Activated T-cell treated with anti-CD3 and anti-CD28 coated beads, Interleukin-2, amount 50 U/mL, for 72 hours (primary cell): ENCODE measurements at places on chromosomes 12 and 14. TPM values are rescaled to one million over a fixed set of nuclear protein-coding genes. Genes with fewer than 3 reads are reported as not detected.

GRCh38 chr12:112685321-112685720 is 106.2 kb upstream of the RPH3A start:
- no peak overlapping the region for H3K27ac ChIP-seq
- H3K4me1 ChIP-seq = no peaks in the 10 kb centered on the region
- peaks cover 41% of the 10 kb centered on the region for H3K27me3 ChIP-seq
- H3K36me3 ChIP-seq = no peaks in the 10 kb centered on the region
- H3K4me3 ChIP-seq = no peak overlapping the region

The PNMA1 gene
- 38.1 TPM for total RNA-seq

The NANOG gene
- total RNA-seq = not detected

The TTC9 gene
- total RNA-seq = 10.9 TPM

DNA sequence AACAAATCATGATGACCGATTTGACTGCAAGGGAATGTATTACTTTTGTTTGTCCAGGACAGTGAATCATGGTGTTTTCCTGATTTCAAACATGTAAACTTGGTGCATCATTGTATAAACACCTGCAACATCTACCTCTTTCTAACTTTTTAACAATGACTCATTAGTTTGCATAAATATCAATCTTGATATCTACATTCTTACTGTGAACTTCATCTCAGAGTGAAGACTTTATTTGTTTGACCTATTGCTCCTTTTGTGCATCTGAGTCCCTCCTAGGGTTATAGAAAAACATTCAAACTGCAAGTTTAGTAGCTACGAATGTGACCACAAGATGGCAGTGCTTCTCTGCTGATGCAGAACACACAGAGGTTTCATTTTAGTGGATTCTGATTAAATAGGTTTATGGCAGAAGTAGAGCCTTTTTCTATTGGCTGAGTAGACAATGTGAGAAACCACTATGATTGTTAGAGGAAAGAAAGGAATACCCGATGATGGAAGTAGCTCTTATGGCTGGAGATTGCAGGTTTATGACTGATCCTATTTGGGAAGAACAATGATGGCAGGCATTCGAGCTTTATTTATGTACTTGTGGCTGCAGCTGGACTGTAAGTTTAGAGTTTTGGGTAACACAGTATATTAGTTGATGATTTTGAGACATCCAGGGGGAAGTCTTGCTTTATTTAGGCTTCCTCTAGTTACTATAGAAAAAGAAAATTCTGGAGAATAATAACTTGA is 244.2 kb upstream of the OR4E1 start:
- peaks cover 71% of the 10 kb centered on the region for H3K4me1 ChIP-seq
- peak overlapping the region; percentile 83 for H3K4me3 ChIP-seq
- no peaks in the 10 kb centered on the region for H3K36me3 ChIP-seq

DNA sequence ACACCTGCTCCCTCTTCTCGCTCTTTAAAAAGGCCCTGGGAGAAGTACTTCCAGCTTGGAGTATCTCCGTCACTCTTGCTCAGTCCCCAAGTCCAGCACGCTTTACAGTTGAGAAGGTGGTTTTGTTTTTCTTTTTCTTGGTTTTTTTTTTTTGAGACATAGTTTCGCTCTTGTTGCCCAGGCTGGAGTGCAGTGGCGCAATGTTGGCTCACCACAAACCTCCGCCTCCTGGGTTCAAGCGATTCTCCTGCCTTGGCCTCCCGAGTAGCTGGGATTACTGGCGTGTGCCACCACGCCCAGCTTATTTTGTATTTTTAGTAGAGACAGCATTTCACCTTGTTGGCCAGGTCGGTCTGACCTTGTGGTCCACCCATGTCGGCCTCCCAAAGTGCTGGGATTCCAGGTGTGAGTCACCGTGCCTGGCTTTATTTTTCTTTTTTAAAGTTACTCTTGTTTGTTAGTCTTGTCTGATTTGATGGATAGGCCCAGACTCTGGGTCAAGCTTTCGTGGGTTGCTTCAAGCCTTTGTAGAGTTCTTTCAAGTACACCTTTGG is 1.9 kb downstream of the TDRD9 start:
- H3K36me3 ChIP-seq = no peaks in the 10 kb centered on the region
- H3K27ac ChIP-seq = no peak overlapping the region
- no peak for DNase-seq
- no peaks in the 10 kb centered on the region for H3K27me3 ChIP-seq
- peaks cover 4% of the 10 kb centered on the region for H3K4me1 ChIP-seq

- H3K36me3 ChIP-seq = peaks cover 6% of the 10 kb centered on the region
- H3K4me3 ChIP-seq = no peak overlapping the region
- H3K4me1 ChIP-seq = peaks cover 26% of the 10 kb centered on the region
- H3K27me3 ChIP-seq = peaks cover 100% of the 10 kb centered on the region
These were observed 5.7 kb upstream of the HOXC13 start for GRCh38 chr12:53932915-53933314.

- no peak overlapping the region for H3K4me3 ChIP-seq
- no peaks in the 10 kb centered on the region for H3K27me3 ChIP-seq
- H3K27ac ChIP-seq = no peak overlapping the region
These were observed 56.9 kb downstream of the SCAF11 start for GRCh38 chr12:45933504-45933903.

- H3K4me1 ChIP-seq = peaks cover 2% of the 10 kb centered on the region
- no peaks in the 10 kb centered on the region for H3K36me3 ChIP-seq
- peaks cover 26% of the 10 kb centered on the region for H3K27me3 ChIP-seq
- DNase-seq = no peak
- H3K27ac ChIP-seq = no peak overlapping the region
- no peak overlapping the region for H3K4me3 ChIP-seq
These were observed 20.0 kb upstream of the CCDC85C start for GRCh38 chr14:99624024-99624423.

The PIGH gene
- total RNA-seq = 30.4 TPM
